Stimulated activated CD8-positive, alpha-beta memory T cell treated with anti-CD3 and anti-CD28 coated beads, Interleukin-4, amount 100 ng/mL, for 1 hour (primary cell): ENCODE measurements at places on chromosomes 12 and 14.

DNA sequence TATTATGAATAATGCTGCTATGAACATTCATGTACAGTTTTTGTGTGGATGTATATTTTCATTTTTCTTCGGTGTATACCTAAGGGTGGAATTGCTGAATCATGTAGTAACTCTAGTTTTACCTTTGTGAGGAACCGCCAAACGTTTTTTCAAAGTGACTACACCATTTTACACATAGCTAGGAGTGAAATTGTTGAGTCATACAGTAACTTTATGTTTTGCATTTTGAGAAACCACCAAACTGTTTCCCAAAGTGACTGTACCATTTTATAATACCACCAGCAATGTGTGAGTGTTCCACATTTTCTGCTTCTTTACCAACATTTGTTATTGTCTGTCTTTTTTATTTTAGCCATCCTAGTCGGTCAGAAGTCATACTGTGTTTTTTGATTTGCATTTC is 3.1 kb upstream of the TPH2 start:
- DNase-seq, result no peak

DNA sequence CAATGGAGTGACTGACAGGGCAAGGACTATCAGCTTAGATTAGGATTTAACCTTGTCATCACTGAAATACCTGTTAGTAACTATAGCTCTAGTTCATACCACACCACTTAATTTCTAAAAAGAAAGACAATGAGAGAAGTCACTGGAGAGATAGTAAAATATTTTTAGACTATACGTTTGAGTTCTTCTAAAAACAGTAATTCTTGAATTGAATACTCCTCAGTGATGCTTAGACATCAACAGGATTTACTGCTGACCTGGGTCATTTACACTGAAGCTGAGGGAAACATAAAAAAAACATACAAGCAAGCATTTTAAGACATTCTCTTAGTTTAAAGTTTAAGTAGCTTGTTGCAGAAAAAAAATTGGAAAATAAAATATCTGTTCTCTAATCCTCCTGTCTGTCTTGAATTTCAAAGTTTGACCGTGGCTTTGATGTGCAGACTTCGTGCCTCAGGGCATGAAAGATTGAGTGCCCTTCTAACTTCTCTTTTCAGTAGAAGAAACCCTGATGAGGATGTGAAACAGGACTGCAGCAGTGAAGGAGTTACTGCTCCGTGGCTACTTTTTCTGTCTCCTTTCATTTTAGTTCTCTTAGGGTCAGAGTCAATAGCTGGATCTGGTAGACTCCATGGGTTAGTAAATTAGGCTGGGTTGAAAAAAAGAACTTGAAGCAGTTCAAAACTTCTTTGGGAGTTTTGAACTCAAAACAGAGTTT is 172.2 kb downstream of the PTPRO start:
- DNase-seq, result no peak

GRCh38 chr12:56699020-56699661 is 11.1 kb upstream of the PTGES3 start:
- no peak for DNase-seq

GRCh38 chr14:87131879-87132278 is 861.1 kb downstream of the GALC start:
- no peak for DNase-seq

- no peak for DNase-seq
These were observed 2.9 kb upstream of the CLMN start for GRCh38 chr14:95322651-95323050.

DNA sequence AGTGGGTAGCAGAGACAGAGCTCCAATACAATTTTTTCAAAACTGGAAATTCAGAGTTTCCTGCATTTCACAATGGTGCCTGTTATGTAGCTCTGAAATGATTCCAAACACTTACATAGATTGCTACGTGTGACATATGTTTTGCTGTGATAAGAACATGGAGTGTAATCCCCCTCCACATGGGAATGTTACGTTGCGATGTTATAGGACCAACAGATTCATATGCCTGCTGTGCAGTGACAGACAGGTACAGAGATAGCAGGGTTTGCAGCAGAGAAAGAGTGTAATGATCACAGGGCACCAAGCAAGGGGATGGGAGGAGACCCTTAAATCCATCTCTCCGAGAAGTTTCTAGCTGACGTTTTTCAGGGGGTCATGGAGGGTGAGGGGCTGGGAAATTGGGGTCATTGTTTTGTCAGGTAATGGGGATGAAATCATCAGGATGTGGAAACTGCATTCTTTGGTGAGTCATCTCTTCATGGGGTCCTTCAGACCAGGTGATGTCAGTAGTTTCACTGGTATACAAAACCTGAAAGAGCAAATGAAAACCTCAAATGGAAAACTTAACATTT is 76.6 kb upstream of the OSBPL8 start:
- no peak for DNase-seq

DNA sequence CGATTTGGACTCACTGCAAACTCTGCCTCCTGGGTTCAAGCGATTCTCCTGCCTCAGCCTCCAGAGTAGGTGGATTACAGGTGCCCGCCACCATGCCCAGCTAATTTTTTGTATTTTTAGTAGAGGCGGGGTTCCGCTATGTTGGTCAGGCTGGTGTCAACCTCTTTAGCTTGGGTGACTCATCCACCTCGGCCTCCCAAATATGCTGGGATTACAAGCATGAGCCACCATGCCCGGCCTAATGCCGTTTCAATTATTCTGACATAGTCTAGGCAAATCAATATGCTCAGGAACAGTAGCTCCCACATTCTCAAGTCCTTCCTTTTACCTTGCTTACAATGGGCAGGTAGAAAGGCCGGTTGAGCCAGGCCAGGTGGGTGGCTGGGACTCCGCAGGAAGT is 82.0 kb upstream of the EEA1 start:
- no peak for DNase-seq

DNA sequence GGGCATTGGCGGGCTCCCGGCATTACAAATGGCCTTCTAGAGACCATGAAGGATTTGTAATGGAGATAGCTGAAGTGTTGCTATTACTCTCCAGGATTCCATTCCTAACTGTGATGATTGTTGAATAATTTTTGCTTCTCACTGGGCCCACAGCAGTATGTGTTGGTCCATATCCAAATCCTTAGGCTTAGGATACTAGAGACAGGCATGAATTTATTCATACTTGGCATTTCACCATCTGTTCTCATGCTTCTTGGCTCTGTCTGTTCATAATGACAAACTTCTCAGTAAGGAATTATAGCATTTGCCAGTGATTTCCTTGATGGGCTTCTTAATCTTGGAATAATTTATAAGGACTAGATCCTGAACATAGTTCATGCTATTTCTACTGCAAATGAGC is 832.9 kb downstream of the C12orf50 start:
- DNase-seq, result no peak

DNA sequence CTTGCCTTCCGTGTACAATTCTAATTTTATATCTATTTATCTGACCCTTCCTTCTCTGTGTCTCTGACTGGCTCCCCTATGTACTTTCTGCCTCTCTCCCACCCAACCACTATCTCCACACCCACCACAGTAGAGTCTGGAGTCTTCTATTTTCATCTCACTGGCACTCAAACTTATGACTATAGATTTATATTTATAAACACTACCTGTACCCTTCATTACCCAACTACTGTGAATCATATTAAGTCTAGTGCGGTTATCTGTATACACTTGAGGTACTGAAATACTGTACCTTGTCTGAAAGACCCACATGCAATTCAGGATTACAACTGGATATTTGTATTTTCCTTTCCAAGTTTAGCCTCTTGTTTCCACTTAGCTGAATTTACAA is 36.1 kb downstream of the ATP2B1 start:
- DNase-seq, result no peak

DNA sequence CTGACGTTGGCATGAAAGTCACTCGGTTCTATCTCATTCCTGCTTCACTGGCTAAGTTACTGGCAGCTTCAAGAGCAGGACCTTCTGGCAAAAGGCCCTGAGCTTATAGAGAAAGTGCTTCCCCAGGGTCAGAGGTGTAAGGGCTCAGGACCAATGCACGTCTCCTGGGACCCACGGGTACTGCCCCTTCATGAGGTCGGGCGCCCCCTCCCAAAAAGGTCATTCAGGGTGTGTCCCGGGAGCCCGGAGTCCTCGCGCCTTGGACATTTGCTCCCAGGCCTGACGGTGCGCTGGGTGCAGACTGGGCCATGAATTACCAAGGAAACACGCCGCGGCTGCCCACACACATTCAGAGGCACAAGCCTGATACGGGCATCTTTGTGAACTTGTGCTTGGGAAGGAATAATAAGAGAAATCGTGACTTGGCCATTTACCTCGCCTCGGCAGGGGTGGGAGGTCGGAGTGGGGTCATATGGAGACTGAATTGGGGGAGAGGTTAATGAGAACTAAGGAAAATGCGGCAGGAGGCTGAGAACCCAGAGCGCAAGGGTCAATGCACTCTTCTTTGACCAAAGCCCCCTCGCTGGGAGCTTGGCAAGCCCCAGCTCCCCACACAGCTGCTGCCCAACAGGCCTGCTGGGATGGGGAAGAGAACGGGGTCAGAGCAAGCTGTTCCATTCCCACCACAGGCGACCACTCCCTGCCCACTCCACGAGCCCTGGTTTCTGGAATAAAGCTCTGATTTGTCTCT is 15.7 kb upstream of the SLC6A12 start:
- DNase-seq, result no peak

GRCh38 chr14:32709027-32709426 is 229.7 kb upstream of the NPAS3 start:
- no peak for DNase-seq

DNA sequence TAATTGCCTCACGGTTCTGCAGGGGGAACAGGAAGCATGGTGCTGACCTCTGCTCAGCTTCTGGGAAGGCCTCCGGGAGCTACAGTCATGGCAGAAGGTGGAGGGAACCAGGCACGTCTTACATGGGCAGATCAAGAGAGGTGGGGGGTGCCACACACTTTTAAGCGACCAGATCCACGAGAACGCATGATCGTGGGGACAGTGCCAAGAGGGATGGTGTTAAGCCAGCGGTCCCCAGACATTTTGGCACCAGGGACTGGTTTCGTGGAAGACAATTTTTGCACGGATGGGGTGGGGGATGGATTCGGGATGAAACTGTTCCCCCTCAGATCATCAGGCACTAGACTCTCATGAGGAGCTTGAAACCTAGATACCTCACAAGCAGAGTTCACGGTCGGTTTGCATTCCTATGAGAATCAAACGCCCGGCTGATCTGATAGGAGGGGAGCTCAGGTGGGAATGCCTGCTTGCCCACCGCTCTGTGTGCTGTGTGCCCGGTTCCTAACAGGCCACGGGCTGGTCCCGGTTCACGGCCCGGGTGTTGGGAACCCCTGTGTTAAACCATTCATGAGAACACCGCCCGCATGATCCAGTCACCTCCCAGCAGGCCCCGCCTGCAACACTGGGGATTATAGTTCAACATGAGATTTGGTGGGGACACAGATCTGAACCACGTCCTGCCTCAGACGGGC is 96.9 kb downstream of the ADGRD1 start:
- no peak for DNase-seq

DNA sequence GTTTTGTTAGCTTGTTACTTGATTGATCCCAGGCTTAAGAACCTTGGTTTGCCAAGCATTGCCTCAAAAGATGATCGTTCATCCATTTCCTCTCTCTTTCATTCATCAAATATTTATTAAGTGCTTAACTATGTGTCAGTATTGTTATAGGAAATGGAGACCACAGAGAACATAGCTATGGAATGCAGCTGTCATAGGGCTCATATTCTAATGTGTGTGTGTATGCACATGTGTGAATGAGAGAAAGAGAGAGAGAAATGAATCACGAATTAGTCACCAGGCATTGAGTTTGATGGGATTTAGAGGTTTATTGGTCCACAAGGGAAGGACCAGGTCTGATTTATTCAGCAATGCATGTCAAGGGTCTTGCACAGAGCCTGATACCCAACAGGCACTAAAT is 71.0 kb upstream of the FBXO21 start:
- DNase-seq, result no peak

DNA sequence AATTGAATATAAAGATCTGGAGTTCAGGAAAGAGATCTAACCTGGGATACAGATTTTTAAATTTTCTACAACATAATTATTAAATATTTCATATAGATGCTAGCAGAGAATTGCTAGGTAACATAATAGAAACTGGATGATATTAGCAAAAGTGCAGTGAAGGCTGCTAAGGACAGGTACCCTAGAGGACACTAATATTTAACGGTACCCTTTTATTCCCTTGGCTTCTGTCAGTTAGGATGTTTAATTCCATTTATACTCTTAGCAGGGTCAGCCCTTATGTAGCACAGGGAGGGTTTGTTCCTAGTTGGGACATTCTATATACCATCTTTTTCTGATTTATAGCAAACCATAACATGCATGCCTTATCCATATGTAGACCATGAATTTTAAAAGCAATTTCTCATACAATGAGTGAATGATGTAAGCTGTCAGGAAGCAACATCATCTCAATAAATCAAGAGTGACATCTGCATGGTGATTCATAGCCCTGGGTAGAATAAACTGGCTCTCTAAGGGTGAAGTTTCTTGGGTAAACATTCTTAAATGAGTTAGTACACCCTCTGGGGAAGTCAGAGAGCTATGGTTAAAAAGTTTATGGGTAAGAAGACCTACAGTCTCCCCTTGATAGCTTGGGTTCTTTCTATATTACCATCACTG is 404.4 kb upstream of the MGAT4C start:
- DNase-seq, result no peak

- DNase-seq, result no peak
These were observed 36.6 kb downstream of the SFSWAP start for GRCh38 chr12:131747276-131748177.

DNA sequence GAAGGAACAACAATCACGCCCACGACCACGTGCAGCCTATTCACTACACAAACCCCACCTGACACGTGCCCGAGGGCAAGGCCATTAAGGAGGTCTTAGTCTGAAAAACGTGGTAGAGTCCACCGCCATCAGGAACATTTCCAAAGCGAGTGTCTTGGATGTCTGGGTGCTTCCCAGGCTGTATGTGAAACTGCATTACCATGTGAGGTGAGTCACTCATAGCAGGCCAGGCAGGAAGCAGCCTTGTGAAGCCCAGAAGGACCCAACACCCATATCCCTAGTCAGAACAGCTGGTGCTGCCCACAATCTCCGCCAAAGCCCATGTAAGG is 3.3 kb upstream of the KRT79 start:
- DNase-seq, result no peak

GRCh38 chr12:65632131-65632855 is 192.0 kb upstream of the HMGA2 start:
- DNase-seq, result no peak

GRCh38 chr14:31283153-31283552 is 75.6 kb upstream of the HECTD1 start:
- no peak for DNase-seq

DNA sequence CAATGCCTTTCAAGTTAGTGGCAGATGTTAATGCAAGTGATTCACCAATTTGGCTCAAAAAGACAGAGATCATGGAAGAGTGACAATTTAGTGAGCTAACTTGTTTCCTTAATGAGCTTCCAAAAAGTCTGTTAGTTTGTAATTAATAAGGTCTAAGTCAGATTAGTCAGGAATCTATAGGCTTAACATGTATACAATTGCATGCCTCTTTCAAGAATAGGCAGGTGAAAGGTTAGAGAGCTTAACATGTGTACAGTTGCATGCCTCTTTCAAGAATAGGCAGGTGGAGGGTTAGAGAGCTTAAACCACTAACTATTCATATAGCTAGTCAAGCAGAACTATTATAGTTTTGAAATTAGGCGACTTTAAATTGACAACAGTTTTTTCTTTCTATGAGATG is 663.8 kb downstream of the C12orf50 start:
- no peak for DNase-seq
